NCI-H526 (cell line): ENCODE measurements at places on chromosomes 1 and 21.

DNA sequence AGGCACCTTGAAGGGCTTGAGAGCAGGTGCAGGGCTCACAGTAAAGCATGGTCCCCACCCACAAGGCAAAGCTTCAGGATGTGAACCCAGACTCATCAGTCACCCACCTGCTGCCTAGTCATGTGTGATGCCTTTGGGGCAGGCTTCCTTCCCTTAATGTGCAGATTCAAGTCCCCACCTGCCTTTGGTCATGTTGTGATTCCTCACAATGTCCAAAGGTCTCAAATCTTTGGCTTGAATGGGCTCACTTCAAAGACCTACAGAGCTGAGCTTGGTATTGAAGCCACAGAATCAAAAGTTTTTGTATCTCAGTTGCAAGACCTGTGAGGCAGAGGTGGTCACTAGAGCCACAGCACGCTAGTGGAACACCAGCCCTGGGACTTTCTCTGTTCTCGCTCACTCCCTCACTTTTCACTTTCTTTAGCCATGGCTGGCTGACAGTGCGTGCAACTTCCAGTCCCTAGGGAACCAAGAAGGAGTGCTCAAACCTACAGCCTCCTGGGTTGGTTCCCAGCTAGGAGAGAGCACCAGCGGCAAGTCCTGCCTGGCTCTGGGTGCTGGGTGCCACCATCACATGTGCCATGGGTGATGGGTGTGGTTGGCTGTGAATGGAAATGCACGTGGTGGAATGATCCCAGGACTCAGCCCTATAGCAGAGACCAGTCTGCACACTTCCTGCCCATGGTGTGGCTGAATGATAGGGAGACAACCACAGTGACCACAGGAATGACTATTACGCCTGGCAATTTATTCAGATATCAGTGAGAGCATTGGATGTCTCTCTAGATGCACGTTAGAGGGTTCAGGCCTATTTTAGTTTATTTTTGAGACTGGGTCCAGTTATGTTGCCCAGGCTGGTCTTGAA is 26.4 kb upstream of the CLIC6 start:
- DNase-seq = no peak

DNA sequence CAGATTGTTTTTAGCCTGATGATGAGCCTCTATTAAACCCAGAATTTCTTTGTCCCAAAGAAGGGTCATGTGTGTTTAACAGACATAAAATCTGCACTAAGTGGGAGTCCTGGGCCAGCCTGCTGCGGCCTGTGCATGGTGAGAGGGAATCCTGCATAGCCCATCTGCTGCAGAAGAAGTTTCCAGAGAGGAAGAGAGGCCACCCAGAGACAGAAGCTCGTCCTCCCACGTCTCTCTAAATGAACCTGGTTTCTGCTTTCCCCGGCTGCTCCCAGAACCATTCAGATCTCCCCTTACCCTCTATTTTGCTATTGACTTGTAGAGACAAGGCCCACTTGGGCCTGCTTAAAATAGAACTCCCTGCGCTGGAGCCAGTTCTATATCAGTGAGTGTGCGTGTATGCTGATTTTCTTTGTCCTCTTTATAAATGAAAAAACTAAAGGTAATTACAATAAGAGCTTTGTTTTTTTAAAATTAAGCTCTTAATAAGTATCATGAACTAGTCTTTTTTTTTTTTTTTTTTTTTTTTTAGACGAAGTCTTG is 142.8 kb upstream of the RAB4A start:
- DNase-seq = no peak

DNA sequence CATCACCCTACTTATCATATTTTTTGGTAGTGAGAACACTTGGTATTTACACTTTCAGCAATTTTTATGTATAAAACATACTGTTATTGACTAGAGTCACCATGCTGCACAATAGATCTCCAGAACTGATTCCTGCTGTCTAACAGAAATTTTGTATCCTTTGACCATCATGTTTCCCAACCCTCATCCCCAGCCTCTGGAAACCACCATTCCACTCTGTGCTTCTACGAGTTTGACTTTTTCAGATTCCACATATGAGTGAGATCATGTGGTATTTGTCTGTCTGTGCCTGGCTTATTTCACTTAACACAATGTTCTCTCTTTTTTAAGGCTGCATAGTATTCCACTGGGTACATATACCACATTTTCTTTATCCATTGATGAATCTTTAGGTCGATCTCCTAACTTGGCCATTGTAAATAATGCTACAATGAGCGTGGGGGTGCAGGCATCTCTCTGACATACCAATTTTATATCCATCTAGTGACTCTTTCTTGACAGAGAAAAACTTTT is 115.9 kb upstream of the RUNX1 start:
- DNase-seq = no peak

- DNase-seq = no peak
Measured at GRCh38 chr1:204419064-204419403, 7.4 kb upstream of the PPP1R15B start.

GRCh38 chr1:5566924-5567323 is 425.3 kb downstream of the NPHP4 start:
- DNase-seq = no peak
